Fibroblast of the conjunctiva (primary cell): ENCODE measurements at places on chromosomes 6 and 20.

GRCh38 chr6:54830216-54830615 lies 16.4 kb upstream of the FAM83B start:
- no peak for DNase-seq

- no peak for DNase-seq
Measured at GRCh38 chr20:16263582-16263981, 309.7 kb downstream of the KIF16B start.

DNA sequence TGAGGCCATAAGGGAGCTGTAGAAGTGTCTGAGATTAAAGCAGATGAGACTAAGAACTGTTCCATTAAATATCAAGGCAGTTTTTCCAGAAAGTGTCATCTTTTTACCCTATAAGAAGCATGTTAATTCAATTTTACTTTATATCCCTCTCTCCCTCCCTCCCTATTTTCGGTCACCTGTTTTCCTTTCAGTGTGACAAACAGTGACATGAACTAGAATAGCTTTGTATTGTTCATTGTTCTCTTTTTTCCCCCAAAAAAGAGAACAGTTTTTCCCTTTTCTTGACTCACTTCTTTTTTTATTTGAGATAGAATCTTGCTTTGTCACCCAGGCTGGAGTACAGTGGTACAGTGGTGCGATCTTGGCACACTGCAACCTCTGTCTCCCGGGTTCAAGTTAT lies 269.3 kb downstream of the ZFAND3 start:
- no peak for DNase-seq

- no peak for DNase-seq
Measured at GRCh38 chr6:158311626-158312025, 639 bp upstream of the TULP4 start.

DNA sequence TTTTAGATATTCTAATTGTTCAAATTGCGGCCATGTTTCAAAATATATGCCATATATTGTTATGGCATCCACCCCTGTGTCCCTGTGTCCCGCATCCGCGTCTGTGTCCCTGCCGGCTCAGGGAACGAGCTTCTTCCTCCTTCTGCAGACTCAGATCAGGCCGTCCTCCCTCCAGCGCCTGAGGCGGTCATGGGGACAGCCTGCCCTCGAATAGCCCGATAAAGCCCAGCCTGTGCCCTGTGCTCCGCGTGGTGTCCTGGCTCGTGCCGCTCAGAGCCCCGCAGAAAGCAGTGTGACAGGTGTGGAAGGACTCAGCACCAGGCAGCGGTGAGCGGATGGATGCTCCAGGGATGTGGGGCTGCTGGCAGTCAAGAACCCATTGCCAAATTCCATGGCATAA lies 663.4 kb upstream of the DEFB115 start:
- no peak for DNase-seq

DNA sequence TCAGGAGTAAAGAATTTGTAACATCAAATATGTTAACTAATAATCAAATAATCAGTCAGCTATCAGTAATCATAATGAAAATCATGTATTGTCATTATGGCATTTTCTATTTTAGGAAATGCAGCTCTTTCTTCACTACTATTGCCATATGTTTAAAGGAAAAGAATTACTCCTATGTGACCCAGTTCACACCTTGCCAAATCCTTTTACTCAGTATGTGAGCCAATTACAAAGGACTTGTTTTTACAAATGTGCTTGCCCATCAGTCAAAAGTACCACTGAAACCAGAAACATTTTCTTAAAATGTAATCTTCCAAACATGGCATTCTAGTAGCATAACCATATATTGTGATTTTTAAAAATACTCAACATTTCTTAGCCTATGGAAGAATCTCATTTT lies 63.6 kb downstream of the NCOA7 start:
- no peak for DNase-seq

GRCh38 chr6:142233945-142234682 lies 67.7 kb upstream of the ADGRG6 start:
- DNase-seq = no peak

DNA sequence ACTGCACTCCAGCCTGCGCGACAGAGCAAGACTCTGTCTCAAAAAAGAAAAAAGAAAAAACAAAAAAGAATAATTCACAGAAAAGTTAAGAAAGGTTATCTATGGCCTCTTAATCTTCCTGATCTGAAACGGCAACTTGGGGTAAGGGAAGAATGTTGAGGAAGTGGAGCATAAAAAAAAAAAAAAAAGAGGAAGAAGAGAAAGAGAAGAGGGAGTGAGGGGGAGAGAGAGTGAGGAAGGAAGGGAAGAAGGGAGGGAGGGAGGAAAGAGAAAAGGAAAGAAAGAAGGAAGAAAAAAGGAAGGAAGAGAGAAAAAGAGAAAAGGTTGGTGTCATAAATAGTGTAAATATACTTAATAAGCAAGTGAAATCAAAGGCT lies 68.9 kb upstream of the NCOA3 start:
- no peak for DNase-seq

DNA sequence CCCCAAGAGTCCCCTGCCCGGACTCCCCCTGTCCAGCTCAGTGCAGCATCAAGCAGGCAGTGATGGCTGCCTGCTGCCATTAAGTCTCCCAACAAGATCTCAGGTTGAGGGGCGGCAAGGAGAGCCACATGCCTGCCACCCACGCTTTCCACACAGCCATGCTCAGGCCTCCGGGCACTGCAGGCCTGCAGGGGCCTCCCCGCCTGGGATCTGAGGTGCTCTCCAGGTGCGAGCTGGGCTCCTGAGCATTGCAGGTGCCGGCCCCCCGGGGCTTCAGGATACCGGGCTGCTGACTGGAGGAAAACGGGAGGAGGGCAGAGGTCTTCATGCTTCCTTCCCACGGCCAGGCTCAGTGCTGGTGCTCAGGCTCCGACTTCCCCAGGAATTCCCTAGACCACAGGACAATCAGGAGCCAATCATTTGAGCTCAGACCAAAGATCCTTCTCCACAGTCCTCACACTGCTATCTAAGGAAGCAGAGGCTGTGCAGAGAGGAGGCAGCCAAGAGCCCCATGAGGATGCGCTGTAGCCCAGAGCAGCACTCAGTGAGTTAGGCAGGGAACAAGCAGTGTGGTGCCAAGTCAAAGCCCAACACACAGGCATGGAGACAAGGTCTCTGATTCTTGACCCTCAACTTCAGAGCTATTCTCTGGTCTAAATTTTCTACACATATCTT lies 52.7 kb downstream of the PYGB start:
- DNase-seq = no peak

DNA sequence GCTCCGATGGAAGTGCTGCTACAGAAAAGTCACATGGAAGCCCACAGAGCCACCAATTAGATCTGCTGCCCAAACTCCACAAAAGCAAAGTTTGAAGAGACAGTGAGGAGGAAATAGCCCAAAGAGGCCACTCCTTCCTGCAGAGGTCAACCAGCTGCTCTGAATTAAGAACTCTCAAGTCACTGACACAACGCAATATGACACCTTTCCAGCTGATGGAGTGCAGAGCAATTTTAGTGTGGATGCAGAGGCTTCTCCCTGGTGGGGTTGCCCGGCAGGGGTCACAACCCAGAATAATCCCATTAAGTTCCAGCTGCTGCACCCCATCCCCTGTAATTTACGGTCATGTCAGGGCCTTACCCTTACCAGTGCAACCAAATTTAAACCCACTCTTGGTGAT lies 361.9 kb upstream of the JARID2 start:
- peak; percentile 20 for DNase-seq

DNA sequence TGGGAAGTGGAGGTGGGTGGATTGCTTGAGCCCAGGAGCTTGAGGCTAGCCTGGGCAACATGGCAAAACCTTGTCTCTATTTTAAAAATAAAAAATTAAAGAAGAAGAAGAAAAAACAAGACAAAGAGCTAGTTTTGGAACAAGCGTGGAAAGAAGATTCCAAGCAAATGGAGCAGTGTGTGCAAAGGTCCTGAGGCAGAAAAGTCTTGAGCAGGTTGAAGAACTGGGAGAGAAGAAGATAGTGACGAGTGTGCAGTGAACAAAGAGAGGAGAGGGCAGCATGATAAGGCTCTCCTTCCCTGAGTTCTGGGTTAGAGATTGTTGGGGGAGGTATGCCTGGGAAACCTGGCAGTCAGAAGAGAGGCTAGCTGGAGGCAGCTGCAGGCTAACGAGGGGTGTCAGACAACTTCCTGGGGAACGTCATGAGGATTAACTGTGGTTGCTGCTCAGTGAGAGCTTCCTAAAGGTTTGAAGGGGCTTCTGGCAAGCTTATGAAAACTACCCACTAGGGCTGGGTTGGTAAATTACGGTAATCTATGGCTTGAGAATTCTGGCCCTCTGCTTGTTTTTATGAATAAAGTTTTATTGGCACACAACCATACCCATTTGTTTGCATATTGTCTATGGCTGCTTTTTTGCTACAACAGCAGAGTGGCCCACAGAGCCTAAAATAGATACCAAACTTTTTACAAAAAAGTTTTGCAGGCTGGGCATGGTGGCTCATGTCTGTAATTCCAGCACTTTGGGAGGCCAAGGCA lies 128.9 kb downstream of the ZFP64 start:
- no peak for DNase-seq

DNA sequence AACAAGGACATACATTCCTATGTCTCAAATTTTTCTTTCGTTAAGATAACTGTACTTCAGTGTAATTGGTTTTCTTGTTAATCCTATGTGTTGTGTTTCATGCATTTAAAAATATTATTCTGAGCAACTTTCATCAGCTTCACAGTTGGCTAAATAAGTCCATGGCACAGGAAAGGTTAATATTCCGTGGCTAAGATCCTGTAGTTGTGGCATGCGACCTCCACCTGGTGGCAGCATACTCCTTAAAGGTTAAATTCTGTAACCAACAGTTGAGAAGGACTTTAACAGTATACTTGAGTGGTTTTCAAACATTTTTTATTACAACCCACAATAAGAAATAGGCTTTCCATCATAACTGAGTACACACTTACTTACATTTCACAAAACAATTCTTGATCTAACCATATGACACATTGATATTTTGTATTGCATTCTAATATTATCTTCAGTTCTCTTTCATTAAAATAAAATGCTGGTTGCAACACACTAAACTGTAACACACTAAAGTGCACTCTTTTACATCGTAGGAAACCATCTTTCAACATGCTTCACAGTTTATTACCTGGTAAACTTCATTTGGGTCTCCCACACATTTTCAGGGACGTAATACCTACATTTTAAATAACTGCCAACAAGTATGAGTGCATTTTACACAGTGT lies 118.3 kb downstream of the SLX4IP start:
- DNase-seq = peak; percentile 69

DNA sequence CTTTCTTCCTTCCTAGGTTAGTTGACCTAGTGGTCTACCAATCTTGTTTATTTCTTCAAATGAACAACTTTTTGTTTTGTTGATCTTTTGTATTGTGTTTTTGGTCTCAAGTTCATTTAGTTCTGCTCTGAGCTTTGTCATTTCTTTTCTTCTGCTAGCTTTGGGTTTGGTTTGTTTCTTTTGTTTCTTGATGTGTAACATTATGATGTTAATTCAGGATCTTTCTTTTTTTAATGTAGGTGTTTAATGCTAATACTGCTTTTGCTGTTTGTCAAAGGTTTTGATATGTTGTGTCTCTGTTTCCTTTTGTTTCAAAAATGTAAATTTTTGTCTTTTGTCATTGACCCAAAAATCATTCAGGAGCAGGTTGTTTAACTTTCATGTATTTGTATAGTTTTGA lies 65.7 kb downstream of the ZC2HC1B start:
- DNase-seq = no peak

DNA sequence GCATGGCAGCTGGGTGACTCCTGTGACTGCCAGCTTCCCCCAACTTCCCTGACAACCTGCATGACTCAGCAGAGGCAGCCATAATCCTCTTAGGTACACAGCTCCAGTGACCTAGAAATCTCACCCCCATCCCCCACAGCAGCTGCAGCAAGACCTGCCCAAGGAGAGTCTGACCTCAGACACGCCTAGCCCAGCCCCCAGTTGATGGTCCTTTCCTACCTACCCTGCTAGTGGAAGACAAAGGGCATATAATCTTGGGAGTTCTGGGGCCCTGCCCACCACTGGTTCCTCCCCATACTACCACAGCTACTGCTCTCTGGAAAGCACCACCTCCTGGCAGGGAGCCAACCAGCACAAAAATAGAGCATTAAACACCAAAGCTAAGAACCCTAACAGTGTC lies 90.2 kb downstream of the F13A1 start:
- no peak for DNase-seq

DNA sequence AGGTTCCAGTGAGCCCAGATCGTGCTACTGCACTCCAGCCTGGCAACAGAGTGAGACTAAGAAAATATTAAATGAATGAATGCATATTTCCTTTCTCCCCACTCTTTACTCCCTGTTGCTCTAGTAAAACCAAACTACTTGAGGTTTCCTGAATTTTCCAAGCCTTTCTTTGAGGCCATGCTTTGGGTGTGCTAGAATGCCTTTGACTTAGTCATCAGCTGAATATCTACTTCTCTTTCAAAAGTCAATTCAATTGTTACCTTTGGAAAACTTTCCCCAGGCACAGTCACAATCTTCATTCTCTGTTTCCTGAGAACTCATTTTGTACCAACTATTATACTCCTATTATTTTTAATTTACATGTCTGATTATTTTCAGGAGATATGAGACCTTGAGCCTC lies 27.5 kb upstream of the CEP85L start:
- no peak for DNase-seq

- DNase-seq = no peak
Measured at GRCh38 chr6:10138917-10139316, 276.0 kb downstream of the TFAP2A start.

- no peak for DNase-seq
Measured at GRCh38 chr6:132275066-132275970, 126.0 kb downstream of the MOXD1 start.

DNA sequence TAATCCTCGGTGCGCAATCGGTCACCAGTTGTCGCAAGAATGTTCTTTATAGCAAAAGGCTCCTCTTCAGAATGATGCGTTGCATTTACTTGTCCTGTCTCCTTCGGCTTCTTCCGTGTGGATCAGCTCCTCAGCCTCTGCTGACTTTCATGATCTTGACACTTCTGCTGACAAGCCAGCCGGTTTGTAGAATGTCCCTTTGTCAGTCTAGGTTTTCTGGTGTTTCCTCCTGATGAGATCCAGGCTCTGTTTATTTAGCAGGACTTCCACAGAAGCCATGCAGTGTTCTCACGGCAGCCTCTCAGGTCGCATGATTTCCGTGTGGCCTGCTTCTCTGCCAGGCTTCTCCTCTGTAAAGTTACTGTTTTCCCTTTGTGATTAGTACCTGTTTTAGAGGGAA lies 66.9 kb downstream of the STX11 start:
- DNase-seq = no peak

GRCh38 chr6:113205553-113205952 lies 651.6 kb upstream of the MARCKS start:
- no peak for DNase-seq

- DNase-seq = no peak
Measured at GRCh38 chr20:39222101-39222500, 260.0 kb downstream of the DHX35 start.

- DNase-seq = no peak
Measured at GRCh38 chr6:139923964-139924475, 549.6 kb upstream of the CITED2 start.
